ENCODE measurements at places on chromosomes 2 and 18.

GRCh38 chr2:136362676-136363390 is 244.9 kb upstream of the CXCR4 start:
- DNase-seq, result no peak

- no peak for DNase-seq
Observed at GRCh38 chr2:23543728-23544127, 158.7 kb downstream of the KLHL29 start.

DNA sequence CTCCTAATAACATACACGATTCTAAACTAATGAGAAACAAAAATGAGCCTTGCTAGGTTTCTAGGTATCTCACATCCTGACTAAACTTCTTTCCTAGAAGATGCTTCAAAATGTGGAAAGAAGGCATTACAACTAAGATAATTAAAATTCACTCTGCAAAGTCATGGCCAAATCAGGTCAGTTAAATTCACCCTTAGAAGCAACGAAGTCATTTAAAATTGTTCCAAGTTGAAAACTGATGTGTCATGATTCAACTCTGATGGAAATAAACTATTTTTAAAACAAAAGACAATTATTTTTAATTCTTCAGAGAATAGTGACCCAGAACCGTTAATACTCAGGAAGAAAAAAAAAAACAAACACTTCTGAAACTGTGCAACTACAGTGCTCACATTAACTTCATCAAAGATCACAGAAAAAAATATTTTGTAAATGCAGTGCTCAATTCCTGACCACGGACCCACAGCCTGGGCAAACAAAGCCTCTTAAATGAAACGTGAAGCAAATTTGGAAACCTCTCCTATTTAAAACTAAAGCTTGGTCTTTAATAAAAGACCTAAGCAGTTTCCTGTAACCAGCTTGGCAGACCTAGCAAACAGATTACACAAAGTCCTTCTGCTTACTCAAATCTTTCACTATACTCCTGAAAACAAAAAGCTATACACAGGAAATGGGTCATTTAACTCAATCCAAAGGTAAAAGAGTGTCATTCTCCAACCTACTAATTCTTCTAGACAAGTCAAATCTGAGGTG is 39.0 kb downstream of the CHN1 start:
- DNase-seq, result no peak

DNA sequence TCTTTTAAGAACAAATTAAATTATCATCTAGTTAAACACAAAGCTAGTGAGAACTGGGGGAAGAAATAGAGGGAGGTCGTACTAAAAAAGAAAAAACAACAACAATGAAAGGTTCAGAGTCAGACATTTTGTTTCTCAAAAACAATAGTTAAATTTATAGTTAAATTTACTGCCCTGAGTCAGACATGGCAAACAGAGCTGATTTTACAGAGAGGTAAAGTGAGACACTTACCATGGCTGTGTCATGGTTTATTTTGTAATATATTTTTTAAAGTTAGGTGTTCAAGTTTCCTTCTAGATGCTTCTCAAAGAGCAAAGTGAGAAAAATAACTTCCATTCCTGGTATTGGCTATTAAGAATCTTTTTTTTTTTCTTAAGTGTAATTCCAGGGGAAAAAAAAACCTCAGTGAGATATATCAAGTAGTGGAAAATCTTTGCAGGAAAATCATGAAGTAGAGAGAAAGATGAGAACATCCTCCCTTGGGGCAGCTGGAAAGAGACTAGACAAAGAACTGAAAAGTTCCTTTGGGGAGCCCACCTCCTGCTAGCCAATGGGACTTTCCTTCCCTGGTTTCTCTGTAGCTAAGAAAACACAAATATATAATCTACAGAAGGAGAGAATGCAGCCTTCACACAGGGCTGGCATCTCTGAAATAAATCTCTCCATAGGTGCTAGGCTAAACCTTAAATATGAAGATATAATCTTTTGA is 12.3 kb downstream of the KLF7 start:
- DNase-seq, result no peak

DNA sequence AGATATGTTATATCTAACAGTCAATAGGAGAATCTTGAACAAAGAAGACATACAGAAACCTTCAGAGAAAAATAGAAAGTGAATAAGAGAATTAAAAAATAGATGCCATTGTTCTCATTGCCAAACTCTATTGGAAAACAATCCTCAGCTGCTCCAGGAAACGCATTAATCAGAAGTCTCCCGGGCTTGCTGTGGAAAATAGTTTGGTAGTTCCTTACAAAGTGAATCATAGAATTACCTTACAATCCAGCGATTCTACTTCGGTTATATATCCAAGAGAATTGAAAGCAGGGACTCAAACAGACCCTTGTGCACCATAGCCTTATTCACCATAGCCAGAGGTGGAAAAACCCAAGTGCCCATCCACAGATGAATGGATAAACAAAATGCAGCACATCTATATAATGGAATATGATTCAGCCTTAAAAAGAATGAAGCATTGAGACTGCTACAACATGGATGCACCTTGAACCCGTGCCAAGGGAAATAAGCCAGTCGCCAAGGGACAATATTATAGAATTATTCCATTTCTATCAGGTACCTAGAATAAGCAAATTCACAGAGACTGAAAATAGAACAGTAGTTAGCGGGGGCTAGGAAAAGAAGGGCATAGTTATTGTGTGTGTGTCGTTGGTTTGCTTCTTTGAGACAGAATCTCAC is 21.9 kb upstream of the CHRNA1 start:
- DNase-seq, result no peak

DNA sequence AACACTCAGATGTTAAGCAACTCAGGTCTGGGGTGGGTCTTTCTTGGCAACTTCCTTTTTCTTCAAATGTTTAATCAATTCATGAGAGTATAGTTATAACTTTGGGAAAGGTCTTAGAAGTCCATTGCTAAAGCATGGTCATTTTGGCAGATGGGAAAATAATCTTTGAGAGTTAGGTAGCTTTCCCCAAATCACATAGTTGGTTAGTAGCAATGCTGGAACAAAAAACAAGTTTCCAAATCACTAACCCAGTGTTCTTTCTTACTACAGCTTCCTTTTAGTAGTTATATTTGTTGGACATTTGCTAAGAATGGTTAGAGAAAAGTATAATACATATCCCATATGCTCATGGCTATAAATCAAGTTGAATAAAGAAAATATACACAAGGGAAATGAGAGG is 185.2 kb upstream of the SLC14A2 start:
- no peak for DNase-seq

DNA sequence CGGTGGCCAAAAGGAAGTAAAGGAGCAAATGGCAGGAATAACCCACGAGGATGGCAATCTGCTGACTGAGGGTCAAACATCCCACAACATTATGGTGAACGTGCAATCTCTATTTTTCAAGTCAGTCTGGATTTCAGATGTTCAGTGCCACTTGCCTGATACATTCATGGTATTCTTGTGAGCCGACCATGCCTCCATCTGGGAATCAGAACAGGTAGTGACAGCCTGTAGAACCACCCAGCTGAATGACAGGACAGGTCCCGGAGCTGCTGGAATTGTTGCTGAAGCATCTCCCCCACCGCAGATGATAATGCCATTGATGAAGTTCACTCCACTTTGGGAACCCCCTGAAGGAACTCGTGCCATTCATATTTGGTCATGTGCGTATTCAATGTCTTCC is 123.2 kb downstream of the CAPN13 start:
- no peak for DNase-seq

DNA sequence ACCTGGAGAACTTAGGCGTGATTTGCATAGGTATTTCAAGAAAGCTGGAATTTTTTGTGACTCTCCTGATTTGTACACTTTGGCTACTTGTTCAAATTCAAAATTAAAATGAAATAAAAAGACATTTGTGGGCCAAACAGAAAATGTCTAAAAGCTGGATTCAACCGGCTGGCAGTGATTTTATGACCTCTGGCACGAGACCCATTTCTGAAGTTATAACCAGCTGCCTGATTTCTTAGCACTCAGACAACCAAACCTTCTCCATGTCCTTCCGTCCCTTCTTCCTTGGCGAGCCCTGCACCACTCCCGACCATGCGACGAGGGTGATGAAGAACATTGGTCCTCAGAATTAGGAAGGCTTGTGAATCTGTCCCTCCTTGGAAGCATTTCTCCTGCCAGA is 19.7 kb downstream of the PKDCC start:
- no peak for DNase-seq

DNA sequence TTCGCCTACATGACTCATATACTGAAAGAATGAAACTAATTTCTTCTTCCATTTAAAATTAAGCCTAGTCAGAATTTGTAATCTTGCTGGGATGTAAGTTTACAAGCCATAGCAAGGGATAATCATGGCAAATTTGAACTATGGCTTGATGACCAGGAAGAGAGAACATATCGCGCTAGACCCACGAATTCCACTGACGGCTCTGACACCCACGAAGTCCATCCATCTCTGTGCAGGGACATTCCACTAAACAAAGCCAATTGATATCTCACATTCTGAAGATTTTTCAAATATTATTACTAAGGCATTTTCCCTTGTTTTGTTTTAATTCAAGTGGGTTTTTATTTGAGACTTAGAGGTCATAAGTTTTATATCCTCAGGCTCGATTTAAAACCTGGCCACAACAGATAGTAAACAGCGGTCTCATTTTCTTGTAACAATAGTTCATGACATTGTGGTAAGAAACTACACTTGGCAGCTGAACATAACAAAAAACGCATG is 113.0 kb downstream of the QPCT start:
- DNase-seq, result no peak

DNA sequence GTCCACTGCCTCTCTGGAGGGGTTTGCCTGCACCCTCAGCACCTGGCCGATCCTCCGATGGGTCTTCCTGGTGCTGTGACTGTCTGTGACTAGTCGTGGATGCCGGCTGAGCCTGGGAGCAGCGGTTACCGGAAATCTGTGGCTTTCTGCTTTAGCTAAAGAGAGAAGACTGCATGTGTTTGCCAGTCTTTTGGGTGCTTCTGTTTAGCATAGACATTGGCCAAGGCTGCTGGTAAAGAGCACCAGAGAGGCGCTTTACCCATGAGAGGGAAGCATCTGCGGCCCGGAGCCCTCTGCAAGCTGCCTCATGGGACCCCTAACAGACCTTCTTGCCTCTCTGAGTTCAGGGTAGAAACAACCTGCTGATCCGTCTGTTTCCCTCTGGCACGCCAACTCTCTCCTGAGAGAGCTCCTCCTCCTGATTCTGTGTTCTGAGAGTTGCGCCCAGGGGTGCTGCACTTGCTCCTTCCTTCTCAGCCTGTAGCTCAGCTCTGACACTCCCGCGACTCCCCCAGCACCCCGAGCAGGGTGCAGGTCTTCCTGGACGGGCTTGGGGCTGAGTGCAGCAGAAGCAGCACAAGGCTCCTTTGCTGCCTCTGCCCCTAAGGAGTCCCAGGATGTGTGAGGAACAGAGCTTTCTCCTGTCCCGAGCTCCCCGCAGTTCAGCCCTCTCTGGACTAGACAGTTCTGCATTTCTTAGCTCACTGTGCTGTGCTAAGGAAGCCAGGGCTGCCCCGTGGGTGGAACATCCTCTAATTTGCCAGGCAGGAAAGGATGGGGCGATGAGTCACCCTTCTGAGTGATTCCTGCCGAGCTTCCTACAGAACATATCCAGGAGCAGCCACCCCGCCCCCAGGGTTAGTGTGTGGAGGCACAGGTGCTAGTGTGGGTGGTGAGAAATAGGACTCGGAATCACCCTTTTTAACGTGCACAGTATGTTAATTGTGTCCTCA is 203.2 kb downstream of the SH3RF3 start:
- peak; percentile 79 for DNase-seq

- no peak for DNase-seq
Observed at GRCh38 chr2:10385501-10385900, 62.6 kb downstream of the ODC1 start.

- DNase-seq, result no peak
Observed at GRCh38 chr2:172021074-172021931, 21.6 kb downstream of the METAP1D start.

- no peak for DNase-seq
Observed at GRCh38 chr2:225590932-225591331, 191.4 kb downstream of the NYAP2 start.

DNA sequence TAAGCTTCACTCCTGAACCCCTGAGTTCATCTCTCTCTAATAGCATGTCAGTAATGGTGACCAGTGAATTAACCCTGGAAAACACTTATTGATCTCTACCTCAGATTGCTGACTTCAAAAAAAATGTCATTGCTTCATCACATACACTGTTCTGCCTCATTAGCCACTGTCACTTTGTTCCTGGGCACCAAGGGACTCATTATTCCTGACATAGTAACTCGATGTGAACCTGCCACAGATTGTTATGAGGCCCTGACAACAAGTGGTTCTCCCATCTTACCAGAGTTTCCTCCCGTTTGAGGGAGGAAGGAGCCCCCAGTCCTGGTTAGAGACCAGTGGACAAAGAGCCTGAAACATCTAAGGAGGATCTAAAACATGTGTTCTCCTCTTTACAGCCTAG is 403.3 kb upstream of the SMIM21 start:
- DNase-seq, result no peak
